AG09309 (cell line): ENCODE measurements at places on chromosomes 11 and 22.

DNA sequence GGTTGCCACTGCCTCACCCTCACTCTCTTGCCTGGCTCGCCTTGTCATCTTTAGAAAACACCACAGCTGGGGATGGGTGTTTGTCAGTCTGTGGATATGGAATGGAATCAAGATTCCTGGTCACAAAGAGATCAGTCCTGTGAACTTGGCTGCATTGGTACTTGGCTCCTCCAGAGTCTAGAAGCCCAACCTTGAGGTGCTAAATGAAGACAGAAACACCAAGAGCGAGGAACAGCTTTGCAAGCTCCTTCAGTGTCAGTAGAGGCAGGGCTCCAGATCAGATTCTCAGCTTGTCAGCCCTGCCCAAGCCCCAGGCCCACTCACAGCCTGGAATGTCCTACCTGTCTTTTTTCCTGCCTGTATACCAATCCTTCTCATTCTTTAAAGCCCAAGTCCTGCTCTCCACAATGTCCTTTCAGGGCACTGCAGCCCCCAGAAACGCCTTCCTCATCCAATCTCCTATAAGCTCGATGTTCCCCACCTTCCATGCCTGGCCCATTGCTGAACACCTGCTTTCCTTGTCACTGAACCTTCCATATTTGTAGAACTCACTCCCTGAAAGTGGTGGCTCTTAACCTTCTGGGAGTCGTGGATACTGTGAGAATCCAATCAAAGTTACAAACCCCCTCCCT lies 188.9 kb downstream of the BCR start:
- no peak for DNase-seq

DNA sequence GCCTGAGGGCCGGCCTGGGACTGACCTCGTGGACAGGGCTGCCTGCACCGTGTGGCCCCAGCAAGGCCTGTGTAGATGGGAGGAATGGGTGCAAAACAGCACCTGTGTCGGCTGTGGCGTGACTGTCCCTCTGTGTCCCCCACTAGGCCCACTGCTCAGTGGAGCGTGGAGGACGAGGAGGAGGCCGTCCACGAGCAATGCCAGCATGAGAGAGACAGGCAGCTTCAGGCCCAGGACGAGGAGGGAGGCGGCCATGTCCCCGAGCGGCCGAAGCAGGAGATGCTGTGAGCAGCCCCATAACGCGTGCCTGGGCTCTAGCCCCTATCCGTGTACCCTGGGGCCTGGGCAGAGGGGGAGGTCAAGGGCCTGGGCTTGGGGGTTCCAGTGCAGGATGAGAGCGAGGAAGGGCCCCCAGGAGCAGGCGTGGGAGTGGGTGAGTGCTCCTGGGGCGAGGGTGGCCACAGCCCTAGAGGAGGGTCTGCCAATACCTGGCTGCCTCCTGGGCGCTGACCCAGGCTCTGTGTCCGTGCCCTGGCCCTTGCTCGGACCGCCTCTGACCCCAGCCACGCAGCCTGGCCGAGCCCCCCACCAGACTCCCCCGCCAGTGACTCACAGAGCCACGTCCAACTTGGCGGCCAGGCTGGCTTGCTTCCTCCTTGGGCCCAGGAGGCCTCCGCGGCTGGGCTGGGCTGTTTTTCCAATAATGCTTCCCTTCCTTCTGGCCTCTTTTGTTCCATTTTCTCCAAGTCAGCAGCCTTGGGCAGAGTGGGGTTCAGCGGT lies 11.6 kb downstream of the PRR33 start:
- no peak for DNase-seq

DNA sequence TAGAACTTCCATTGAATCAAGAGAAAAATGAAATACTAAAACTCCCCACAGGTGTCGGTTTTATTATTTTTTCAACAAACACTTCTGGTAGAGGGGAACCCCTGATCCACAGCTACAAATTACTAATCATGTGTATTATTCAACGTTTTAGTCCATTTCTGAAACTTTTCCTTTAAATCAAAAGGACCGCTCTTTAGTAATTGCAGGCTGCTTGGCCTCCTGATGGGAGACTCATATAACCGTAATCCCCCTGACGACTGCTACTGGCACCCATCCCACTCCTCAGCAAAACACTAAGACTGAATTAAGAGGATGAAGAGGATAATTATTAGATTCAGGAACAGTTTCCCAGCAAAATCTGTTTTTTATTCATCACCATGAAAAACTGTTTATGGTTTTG lies 46.4 kb downstream of the PAX6 start:
- DNase-seq: no peak

DNA sequence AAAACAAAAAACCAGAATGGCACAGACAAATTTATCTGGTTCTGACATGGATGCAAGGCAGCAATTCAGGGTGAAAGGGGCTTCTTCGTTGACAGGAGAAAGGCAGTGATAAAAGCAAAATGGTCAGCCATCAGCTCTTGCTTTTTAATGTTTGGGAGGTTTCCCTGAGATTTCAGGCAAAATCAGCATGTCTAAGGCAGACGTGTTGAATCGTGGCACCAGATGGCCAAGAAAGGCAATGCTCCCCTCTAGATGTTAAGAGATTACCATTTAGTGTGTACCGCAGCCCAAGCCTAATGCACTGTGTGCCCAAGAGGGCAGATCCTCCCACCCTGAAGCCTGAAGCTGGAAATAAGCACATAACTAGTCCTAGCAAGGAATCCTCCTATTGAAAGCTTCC lies 88.8 kb upstream of the GALNT18 start:
- no peak for DNase-seq

- no peak for DNase-seq
Observed at GRCh38 chr11:132006884-132007580, 636.6 kb downstream of the NTM start.

DNA sequence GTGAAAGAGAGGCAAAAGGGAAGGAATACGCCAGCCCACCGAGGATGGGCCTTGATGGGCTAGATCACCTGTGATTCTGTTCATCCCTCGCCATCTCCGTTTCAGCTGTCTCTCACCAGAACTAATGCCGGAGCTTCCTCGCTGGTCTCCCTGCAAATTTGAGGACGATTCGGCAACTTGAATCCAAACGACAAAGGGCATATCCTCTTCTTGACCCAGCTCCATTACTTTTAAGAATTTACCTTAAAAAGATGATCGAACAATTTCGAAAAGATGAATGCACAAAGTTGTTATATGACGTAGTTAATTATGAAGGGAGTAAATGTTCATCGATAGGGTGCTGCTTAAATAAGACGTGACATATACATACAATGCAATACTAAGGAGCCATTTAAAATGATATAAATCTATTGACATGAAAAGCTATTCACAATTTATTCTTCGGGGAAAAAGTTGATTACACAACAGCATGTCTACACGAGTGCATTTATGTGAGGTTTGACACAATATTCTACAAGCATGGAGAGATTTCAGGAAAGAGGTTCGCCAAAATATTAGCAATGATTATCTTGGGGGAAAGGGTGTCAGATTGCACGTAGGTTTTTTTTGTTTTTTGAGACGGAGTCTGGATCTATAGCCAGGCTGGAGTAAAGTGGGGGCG lies 937 bp upstream of the FAM168A start:
- no peak for DNase-seq

DNA sequence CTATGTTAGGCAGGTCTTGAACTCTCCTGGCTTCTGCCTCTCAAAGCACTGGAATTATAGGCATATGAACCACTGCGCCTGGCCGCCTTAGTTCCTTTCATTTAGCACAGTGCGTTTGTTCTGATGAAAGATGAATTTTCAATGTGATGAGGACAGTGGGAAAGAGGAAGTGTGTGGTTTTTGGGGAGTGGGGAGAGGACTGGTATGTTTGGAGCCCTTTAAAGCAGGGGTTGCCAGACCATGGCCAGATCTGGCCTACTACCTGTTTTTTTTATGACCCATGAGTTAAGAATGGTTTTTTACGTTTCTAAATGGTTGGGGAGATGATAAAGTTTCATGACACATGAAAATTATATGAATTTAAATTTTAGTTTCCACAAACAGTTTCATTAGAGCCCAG lies 12.5 kb downstream of the ATXN10 start:
- DNase-seq: no peak

GRCh38 chr22:27378995-27379394 lies 422.6 kb downstream of the MN1 start:
- DNase-seq: no peak

DNA sequence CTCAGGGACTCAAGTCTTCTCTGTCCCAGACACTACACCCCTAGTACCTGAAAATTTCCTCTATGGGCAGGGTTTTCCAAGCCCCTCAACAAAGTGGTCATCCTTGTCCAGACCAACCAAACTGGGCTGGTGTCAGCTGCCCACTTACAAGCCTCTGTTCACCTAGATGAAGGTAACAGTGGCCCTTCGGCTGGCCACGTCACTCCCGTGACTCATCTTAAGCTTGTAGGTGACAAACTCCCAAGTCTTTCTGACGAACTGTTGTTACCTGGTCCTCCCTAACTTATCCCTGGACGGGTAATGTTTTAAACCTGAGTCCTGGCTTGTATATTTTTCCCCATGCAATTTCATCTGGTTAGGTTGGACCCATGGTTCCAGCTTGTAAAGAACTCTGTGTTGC lies 4.7 kb downstream of the CXCR5 start:
- DNase-seq: no peak

DNA sequence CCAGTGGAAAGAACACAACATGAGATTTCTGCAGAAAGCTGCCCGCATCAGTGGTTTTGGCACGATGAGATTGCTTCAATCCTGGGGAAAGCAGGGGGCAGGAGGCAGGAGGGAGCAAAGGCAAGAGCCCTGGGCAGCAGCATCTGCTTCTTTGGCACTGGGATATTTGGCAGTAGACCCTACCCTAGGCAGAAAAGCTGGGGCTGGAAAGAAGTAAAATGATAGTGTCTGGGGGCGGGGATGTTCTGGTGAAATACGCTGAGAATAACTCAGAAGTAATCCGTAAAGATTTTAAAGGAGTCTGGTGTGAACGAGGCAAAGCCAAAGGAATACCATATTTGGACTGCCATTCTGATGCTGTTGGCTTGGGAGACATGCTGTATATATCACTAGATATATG lies 62.0 kb downstream of the FAM76B start:
- DNase-seq: no peak

DNA sequence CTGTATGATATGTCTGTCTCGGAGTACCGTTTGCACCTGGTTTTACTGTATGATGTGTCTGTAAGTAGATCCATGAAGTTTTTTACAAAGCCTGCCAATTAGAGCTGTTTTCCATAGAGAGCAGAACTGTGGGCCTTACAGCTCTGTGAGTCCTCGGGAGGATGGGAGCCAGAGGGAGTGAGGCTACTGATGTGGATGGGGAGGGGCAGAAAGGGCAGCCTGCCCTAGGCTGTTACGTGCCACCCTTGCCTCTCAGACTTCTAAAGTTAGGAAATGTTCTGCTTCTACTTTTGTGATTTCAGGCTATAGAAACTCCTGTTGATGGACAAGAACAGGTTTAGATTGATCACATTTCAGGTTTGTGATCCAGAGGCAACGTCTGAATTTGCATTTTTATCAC lies 105.2 kb downstream of the PPP6R3 start:
- no peak for DNase-seq

DNA sequence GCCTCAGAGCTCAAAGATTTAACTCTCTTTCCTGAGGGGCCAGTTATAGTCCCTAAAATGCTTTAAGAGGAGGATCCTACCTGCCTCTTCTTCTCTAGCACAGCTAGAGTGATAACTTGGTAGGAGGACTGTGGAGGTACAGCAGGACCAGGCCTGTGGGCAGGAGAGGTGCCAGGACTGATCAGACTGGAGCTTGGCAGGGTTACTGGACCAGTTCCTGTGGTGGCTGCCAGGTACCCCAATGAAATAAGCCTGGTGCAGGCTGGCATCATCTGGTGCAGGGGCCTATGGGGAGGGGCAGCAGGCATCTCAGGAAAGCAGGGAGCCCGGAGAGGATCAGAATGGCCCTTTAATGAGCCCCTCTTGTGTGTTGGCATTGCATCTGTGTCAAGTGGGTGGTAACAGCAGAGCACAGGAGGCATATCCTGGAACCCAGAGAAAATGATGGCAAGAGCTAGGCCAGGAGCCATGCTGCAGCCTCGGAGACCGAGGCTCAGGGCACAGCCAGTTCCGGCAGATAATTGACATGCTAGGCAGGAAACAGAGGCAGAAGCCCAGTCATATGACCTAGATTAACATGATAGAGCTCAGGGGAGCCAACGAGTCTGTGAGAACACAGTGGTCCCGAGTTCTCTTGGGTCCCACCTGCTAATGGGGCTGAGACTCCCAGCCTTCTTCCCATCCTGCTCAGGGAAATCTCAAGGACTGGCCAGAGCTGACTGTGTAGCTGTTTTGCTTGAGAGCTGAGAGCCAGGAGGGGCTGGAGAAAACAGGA lies 187.5 kb upstream of the ZBED5 start:
- no peak for DNase-seq

DNA sequence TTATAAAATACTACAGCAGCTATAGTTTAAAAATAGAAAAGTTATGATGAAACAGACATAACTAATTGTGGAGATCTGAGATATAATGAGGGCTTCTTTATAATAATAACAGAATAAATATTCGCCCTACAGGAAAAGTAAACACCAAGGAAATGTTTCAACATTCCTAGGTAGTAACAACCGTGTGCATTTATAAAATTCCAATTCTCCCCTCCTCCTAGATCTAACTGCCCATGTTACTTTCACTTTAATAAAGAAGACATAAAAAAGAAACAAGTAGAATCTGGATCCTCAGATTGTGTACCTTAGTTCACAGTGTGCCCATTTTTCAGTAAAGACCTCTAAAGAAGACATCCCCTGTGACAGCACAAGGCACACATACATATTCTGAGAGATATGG lies 57.8 kb upstream of the MN1 start:
- DNase-seq: no peak

DNA sequence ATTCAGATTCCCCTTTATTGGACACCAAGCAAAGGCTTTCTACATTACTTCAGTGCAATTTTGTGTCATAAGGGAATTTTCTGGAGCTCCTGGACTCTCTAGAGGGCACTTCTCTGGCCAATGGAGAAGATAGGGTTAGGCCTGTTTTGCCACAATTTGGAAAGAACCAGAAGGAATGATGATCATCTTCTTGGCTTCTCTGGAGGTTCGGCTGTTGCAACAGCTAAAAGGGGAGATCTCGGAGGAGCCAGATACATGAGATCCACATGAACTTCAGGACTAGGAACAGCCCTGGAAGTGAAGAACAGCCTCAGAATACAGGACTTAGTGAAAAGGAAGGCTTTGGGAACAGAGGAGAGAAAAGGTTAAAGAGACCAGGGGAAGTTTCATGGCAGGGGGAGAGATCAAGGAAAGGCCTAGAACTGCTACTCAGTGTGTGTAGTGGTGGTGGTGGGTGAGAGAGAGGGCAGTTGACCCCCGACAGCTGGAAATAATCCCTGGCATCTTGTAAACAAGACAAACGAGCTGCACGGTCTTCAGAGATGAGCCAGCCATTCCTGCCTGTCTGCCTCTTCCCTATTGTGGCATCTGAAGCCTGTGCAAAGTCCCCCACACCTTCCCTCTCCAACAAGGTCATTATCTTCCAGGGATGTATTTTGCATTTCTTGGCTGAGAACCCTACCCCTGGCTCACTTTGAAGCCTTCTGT lies 83.8 kb downstream of the CCDC81 start:
- no peak for DNase-seq

- no peak for DNase-seq
Observed at GRCh38 chr11:15113381-15113780, 1.3 kb upstream of the INSC start.

DNA sequence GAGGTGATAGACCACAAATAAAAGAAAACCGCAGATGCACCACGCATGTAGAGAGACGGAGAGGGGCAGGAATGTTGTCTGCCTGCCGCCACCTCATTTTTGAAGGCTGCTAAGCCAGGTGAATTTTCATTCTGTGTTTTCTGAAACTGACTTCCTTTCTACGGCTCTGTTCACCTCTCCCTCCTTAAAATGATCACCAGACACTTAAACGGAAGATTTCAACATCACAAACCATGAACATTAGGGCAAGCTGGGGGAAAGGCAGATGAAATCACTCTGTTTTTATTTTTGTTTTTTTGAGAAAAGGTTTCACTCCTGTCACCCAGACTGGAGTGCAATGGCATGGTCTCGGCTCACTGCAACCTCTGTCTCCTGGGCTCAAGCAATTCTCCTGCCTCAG lies 232.4 kb downstream of the MIAT start:
- DNase-seq: no peak
